Hepatocyte (in vitro differentiated cells): ENCODE measurements at places on chromosomes 1 and 21.

DNA sequence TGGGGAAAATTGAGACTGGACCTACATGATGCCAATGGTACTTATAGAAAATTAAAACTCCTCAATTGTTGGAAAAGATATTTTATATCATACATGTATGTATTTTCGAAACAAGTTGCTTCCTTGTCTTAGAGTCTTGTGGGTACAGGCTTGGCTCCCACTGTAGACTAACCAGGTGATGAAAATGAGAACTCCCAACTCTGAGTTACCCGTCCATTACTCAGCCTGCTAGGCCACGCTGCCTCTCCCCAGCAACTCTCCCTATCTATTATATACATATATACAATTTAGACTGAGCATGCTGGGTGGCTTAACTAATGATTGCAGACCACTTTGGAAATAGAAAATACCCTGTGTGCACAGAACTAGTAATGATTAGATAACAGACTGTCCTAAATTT, 628.7 kb downstream of the LMO4 start:
- peak overlapping the region; percentile 2 for H3K27ac ChIP-seq
- H3K4me3 ChIP-seq = no peak overlapping the region
- H3K27me3 ChIP-seq = no peaks in the 10 kb centered on the region
- peaks cover 8% of the 10 kb centered on the region for H3K4me1 ChIP-seq
- no peak for DNase-seq

GRCh38 chr1:117590273-117590925, 15.4 kb upstream of the TENT5C start:
- no peak overlapping the region for H3K4me3 ChIP-seq
- H3K4me1 ChIP-seq = no peaks in the 10 kb centered on the region
- H3K36me3 ChIP-seq = no peaks in the 10 kb centered on the region

- H3K27me3 ChIP-seq = no peaks in the 10 kb centered on the region
- no peak for DNase-seq
- H3K36me3 ChIP-seq = no peaks in the 10 kb centered on the region
- no peak overlapping the region for H3K27ac ChIP-seq
- no peak overlapping the region for H3K4me3 ChIP-seq
Observed at GRCh38 chr1:200491103-200491502, 81.3 kb upstream of the ZNF281 start.

DNA sequence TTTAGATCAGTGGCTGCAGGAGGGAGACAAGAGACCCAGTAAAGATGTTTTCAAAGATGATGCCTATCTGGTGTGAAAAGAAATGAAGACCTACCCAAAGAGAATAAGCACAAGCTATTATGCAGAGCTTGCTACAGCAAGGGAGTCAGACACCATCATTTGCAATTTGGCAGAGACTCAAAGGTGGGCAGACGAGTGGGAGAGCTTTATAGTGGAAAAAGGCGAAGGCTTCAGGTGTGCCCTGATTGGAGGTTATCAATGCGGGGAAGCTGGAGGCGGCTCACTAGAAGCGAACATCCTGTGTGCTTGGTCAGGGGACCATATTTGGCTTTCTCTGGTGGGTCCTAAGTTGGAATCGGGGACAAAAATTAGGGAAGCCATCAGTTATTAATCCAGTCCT, 183.8 kb downstream of the DISC1 start:
- no peak overlapping the region for H3K4me3 ChIP-seq
- no peaks in the 10 kb centered on the region for H3K4me1 ChIP-seq
- DNase-seq = no peak
- H3K27me3 ChIP-seq = no peaks in the 10 kb centered on the region
- H3K27ac ChIP-seq = no peak overlapping the region
- H3K36me3 ChIP-seq = no peaks in the 10 kb centered on the region

- no peak overlapping the region for H3K4me3 ChIP-seq
- H3K27me3 ChIP-seq = no peaks in the 10 kb centered on the region
- no peak for DNase-seq
Observed at GRCh38 chr1:179177182-179177581, 52.3 kb downstream of the ABL2 start.

GRCh38 chr1:236039740-236040685, 24.9 kb downstream of the NID1 start:
- H3K27ac ChIP-seq = peak overlapping the region; percentile 29
- H3K27me3 ChIP-seq = no peaks in the 10 kb centered on the region
- H3K4me3 ChIP-seq = no peak overlapping the region
- DNase-seq = peak; percentile 59
- H3K4me1 ChIP-seq = no peaks in the 10 kb centered on the region
- no peaks in the 10 kb centered on the region for H3K36me3 ChIP-seq

- no peak for DNase-seq
- no peaks in the 10 kb centered on the region for H3K36me3 ChIP-seq
- no peak overlapping the region for H3K27ac ChIP-seq
- H3K4me3 ChIP-seq = no peak overlapping the region
- no peaks in the 10 kb centered on the region for H3K4me1 ChIP-seq
Observed at GRCh38 chr1:197017558-197018146, 40.3 kb downstream of the CFHR5 start.

GRCh38 chr1:36590771-36591170, 108.1 kb upstream of the CSF3R start:
- no peaks in the 10 kb centered on the region for H3K4me1 ChIP-seq
- no peak overlapping the region for H3K27ac ChIP-seq

DNA sequence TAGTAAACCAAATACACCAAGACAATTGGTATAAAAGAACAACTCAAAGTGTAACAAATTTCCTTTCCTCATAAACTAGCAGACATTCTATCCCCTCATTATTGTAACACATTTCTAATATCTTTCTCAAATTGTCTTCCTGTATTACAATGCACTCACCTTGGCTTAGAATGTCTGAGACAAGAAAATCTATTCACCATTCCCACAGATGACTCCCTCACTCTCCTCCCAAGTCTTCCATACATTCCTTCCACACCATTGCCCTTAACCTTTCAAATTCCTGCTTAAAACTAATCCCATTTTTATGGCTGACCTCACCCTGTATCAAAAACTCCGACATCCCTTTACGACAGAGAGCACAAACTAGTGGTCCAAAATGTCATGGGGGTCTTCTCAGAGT, 56.0 kb downstream of the LTN1 start:
- no peaks in the 10 kb centered on the region for H3K27me3 ChIP-seq
- no peaks in the 10 kb centered on the region for H3K36me3 ChIP-seq
- no peak overlapping the region for H3K4me3 ChIP-seq

GRCh38 chr1:24369801-24370200, 43.8 kb downstream of the STPG1 start:
- no peaks in the 10 kb centered on the region for H3K36me3 ChIP-seq
- H3K27me3 ChIP-seq = no peaks in the 10 kb centered on the region
- no peak for DNase-seq

- no peaks in the 10 kb centered on the region for H3K36me3 ChIP-seq
- no peak overlapping the region for H3K4me3 ChIP-seq
- H3K27ac ChIP-seq = no peak overlapping the region
- no peaks in the 10 kb centered on the region for H3K4me1 ChIP-seq
- no peaks in the 10 kb centered on the region for H3K27me3 ChIP-seq
Observed at GRCh38 chr1:244664353-244664752, 11.4 kb downstream of the DESI2 start.

DNA sequence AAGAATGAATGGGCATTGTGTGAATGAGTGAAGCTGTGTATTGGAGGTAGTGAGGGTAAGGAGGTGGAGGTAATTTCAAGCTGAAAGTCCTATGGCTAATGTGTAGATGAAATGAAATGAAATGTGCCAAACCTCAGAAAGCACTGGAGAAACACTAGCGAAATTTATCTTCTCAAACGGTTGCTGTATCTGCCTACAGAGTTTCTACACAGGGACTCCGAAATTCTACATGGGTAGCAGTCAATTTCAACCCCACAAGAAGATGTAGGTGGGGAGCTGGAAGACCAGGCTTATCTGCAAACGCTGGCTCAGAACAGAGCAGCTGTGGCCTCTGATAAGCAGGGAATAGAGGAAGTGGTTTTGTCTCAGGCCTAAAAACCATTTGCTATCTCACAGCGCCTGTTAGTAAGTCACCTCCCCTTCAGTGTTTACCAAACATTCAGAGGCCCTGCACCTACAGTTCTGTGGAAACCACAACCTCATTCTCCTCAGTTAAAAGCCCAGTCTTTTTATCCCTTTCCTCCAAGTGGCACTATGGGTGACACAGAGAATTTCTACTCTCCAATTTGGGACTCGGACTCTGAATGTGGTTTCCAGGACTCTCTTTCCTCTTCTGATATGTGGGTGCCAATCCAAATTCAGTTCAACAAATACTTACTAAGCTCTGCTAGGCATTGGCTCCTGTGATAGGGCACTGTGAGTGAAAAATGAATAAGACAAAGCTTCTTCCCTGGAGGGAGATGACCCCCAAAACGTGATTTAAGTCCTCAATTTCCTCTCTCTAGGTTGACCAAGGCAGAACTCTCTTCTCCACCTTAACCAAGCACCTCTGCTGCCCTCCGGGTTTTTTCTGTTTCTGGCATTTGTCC, 17.2 kb upstream of the SLAMF6 start:
- no peaks in the 10 kb centered on the region for H3K27me3 ChIP-seq
- H3K4me3 ChIP-seq = no peak overlapping the region
- H3K27ac ChIP-seq = peak overlapping the region; percentile 97
- H3K4me1 ChIP-seq = peaks cover 44% of the 10 kb centered on the region

DNA sequence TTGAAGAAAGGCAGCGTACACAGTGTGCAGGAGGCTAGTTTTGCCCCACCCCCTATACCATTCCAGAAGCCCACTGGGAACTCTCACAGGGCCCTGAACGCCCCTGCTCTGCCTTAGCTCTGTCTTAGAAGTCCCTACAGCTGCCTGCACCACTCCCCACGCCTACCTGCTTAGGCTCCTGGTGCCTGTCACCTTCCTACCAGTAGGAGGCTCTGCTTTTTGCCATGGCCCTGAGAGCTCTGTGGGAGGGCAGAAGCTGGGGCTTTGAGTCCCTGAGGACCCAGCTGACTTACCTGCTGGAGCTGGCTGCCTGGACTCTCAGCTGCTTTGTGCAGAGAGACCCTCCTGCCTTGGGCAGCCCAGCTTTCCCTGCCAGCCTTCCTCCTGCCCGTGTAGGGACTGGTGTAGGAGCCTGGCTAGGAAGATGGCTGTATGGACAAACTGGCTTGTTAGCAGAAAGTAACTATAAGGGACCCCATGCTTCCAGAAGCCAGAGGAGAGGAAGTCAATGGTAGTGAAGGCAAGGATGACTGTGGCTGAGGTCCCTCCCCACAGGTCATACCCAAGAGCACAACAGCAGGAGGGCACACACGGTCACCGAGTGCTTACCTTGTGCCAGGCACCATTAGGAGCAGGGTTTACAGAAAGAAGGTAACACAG, 9.8 kb upstream of the CELSR2 start:
- no peaks in the 10 kb centered on the region for H3K36me3 ChIP-seq
- peaks cover 12% of the 10 kb centered on the region for H3K4me1 ChIP-seq
- no peak overlapping the region for H3K4me3 ChIP-seq
- peak; percentile 63 for DNase-seq
- no peak overlapping the region for H3K27ac ChIP-seq
- no peaks in the 10 kb centered on the region for H3K27me3 ChIP-seq

DNA sequence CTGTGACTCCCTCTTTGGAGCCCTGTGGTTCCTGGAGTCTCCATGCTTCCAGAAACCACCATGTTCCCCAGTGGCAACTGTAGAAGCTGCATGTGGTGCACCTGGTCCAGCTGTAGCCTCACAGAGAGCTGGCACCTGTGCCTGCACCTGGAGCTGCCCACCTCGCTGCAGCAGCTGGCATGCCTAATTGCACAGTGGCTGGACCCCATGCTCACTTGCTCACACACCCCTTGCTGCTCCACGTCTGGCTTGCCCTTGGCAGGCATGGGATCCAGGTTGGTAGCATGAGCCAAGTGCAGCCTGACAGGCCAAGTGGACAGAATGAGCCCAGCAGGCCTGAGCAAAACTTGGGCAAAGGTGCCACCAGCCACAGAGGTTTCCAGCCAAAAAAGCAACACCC, 680.1 kb downstream of the MATN1 start:
- peaks cover 12% of the 10 kb centered on the region for H3K4me1 ChIP-seq
- no peak overlapping the region for H3K4me3 ChIP-seq
- DNase-seq = no peak
- no peak overlapping the region for H3K27ac ChIP-seq
- no peaks in the 10 kb centered on the region for H3K36me3 ChIP-seq

- no peak overlapping the region for H3K4me3 ChIP-seq
- no peaks in the 10 kb centered on the region for H3K4me1 ChIP-seq
- no peaks in the 10 kb centered on the region for H3K36me3 ChIP-seq
- H3K27ac ChIP-seq = no peak overlapping the region
- no peak for DNase-seq
Observed at GRCh38 chr1:95889400-95889799, 655.4 kb downstream of the RWDD3 start.

- peaks cover 5% of the 10 kb centered on the region for H3K27me3 ChIP-seq
- no peaks in the 10 kb centered on the region for H3K36me3 ChIP-seq
- DNase-seq = no peak
- H3K4me3 ChIP-seq = no peak overlapping the region
- peaks cover 8% of the 10 kb centered on the region for H3K4me1 ChIP-seq
Observed at GRCh38 chr1:155177192-155177917, 3.7 kb downstream of the TRIM46 start.

DNA sequence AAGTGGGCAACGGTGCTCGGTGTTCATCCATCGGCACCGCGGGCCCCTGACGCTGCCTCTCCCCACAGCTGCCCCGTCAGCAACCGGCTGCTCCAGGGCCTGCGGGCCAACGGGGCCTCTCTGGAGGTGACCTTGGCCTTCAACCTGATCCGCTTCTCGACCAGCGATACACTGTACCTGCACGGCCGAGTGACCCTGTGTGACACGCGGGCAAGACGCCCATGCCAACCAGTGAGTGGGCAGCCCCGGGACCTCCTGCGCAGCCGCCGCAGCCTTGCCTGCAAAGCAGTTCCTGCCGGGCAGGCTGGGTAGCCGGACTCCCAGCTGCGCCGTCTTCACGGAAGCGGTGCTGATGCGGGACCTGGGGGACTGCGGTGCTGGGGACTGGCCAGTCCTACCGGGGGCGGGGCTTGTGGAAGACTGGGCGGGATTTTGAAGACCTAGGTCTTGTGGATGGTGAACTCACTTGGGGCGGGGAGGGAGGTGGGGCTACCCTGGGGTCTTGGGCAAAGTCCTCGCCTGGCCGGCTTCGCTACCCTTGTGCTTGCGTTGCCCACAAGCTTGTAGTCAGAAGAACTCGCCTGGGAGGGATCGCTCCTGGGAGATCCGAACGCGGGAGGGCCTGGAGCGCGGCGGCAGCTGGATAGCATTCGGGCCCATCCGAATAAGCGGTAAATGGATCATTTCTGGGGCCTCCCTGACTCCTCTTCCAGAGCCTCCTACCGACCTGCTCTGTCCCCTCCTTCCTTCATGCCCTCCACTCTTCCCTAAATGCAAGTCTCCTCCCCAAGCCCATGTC, 8.8 kb upstream of the CEP85 start:
- peak overlapping the region; percentile 16 for H3K27ac ChIP-seq
- peak; percentile 88 for DNase-seq
- H3K4me1 ChIP-seq = no peaks in the 10 kb centered on the region
- no peaks in the 10 kb centered on the region for H3K36me3 ChIP-seq

GRCh38 chr1:206577626-206578025, 34.6 kb downstream of the EIF2D start:
- no peaks in the 10 kb centered on the region for H3K27me3 ChIP-seq
- H3K36me3 ChIP-seq = no peaks in the 10 kb centered on the region
- no peak overlapping the region for H3K4me3 ChIP-seq
- H3K4me1 ChIP-seq = no peaks in the 10 kb centered on the region
